ENCODE measurements at places on chromosomes 11 and 22.

GRCh38 chr11:12377106-12377823, at the start of gene PARVA:
Gene PARVA, plus strand, starts transcription at chr11:12377571. Its CDS starts 77 bp downstream, at chr11:12377648.
- no peak for DNase-seq

DNA sequence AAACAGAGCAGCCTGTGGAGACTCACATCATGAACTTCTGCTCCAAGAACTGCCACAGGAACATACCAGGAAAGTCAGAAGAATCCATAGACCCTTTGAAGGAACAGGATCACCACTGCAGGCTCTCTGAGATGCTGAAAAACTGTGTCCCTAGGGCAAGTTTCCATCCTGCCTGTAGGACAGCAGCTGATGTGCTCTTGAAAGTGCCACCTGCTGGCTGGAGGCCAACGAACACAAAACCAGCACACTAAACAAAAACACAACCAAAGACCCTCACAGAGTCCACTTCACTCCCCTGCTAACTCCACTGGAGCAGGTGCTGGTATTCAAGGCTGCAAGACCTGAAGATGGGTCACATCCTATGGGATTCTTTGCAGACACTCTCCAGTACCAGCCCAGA, 12.0 kb upstream of the NXPE1 start:
- no peak for DNase-seq

- DNase-seq = no peak
Measured at GRCh38 chr11:74683279-74683871, 47.9 kb downstream of the CHRDL2 start.

GRCh38 chr11:100756559-100756958, 69.5 kb downstream of the ARHGAP42 start:
- no peak for DNase-seq

GRCh38 chr11:30753994-30754393, 167.8 kb upstream of the MPPED2 start:
- no peak for DNase-seq

- DNase-seq = no peak
Measured at GRCh38 chr11:36132940-36133339, 156.3 kb downstream of the COMMD9 start.

DNA sequence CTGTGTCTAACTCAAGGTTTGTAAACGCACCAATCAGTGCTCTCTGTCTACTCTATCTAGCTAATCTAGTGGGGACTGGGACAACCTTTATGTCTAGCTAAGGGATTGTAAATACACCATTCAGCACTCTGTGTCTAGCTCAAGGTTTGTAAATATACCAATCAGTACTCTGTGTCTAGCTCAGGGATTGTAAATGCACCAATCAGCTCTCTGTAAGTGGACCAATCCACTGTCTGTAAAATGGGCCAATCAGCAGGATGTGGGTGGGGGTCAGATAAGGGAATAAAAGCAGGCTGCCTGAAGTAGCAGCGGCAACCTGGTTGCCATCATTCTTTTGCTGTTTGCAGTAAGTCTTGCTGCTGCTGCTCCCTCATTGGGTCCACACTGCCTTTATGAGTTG, 8.4 kb upstream of the CYP2D6 start:
- DNase-seq = no peak

GRCh38 chr22:36149441-36149840, 11.1 kb downstream of the APOL3 start:
- DNase-seq = no peak

GRCh38 chr22:21690401-21690801, 24.6 kb downstream of the PPIL2 start:
- DNase-seq = peak; percentile 58

GRCh38 chr11:60777572-60777971, 7.6 kb upstream of the MS4A10 start:
- DNase-seq = no peak

DNA sequence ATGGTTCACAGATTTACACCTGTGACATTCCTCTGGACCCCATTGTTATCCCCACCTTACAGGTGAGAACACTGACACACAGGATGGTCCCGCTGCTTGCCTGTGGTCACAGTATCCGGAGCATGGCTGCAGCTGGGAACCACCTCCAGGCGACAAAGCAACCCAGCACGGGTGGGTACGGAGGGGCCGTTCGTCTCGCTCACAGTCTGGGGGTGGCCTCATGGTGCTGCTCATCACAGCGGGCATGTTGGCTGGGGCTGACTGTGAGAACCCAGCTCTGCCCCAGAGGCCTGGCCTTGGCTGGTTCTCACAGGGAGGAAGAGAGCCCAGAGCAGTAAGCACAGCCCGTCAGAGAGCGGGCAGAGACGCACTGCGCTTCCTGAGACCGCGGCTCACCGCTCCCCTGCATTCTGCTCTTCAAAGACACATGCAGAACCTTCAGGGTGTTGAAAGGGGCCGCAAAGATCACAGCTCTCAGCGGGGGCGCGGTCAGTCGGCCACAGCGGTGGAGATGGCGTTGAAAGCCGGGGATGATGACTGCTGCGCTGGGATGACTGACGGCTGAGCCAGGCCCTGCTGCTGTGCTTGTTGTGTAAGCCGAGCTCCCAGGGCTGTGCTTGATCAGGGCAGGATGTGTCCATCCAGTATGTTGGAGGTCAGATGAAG, 423.0 kb downstream of the BRD1 start:
- DNase-seq = no peak

DNA sequence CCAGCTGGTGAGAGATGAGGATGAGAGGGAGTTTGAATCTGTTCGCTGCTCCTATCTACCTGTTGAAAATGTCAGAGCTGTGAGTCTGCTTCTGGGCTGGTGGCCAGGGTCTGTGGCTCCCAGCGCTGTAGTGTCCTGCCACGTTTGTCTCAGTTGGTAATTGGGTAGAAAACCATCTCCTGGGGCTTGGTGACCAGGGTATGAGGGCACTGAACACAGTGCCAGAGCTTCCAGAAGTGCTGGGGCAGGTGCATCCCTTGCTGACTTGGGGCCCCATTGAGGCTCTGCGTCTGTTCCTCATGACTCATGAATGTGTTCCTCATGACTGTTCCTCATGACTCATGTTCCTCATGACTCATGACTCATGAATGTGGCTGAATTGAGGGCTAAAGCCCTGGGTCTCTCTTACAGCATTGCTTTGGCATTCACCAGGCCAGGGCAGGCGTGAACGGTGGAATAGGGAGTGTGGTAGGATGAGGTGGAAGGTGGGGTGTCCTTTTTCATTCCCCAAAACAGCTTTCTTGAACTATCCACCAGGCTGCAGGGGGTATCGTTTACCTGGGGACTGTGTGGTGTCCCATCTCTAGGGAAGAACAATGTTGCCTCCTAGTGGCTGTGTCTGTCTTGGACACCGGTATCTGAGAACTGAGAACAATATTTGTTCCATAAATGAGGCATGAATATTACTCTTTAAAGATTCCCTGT, 139.5 kb downstream of the COMMD9 start:
- DNase-seq = peak; percentile 28

DNA sequence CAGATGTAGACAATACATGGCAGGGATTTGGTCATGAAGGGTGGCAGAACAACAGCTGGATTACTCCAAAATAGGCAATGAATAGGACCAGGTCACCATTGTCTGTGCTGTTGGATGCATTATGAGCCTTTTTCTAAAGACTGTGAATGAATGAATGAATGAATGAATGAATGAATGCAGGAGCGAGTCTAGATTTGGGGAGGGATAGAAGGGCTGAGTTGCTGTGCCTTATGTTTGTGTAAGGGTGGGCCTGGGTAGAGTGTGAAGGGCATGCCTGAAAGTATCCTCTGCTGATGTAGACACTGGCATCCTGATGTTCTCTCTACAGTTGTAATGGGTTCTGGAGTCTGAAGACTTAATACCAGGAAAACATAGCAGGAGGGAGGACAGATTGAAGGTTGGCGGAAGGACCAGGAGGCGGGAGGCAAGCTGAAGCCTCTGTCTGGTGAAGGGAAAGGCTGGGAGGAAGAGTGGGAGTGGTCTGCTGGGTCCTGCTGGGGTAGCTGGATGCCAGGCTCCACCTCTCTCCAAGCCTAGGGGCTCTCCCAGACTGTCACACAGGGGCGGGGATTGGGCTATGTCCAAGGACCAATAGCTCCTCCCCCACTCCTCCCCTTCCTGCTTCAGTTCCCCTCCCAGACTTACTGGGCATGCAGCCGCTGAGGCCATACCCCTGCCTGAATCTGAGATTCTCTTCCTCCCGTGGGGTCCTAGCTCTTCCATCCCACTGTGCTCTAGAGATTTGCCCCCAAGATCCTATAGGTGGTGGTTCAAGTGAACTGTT, 4.8 kb downstream of the TRIM3 start:
- peak; percentile 72 for DNase-seq

- DNase-seq = no peak
Measured at GRCh38 chr22:45929649-45930048, 47.3 kb downstream of the WNT7B start.

- DNase-seq = no peak
Measured at GRCh38 chr11:74232311-74232950, 61.3 kb downstream of the PPME1 start.

DNA sequence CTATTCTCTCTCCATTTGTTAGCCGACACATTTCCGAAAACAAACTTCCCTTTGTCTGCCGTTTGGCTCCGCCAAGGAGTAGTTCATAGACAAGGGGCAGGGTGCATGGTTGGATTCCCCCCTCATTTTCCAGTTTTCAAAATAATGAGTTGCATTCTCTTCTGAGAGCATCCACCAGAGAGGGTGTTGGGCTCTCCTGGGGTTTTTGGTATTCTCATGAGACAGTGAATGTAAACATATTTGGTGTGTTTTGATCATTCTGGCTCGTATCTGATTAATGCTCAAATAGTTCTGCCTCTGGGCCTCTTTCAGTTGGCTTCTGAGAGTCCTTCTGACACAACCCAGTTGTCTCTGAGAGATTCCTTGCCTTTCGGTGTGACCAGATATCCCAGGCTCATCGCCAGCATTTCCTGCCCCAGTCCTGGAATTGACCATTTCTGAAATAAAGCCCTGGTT, 21.7 kb downstream of the GRAMD4 start:
- DNase-seq = no peak

Data from GM19239 (cell line).